Astrocyte (in vitro differentiated cells and primary cell): ENCODE measurements at places on chromosomes 1 and 21. TPM values are rescaled to one million over a fixed set of nuclear protein-coding genes. Genes with fewer than 3 reads are reported as not detected.

The KRTAP13-3 gene
- not detected in 2 replicates for total RNA-seq

The UTS2 gene
- not detected in 2 replicates for total RNA-seq

The RAB3B gene
- total RNA-seq = 40.0 and 49.2 TPM in 2 replicates

DNA sequence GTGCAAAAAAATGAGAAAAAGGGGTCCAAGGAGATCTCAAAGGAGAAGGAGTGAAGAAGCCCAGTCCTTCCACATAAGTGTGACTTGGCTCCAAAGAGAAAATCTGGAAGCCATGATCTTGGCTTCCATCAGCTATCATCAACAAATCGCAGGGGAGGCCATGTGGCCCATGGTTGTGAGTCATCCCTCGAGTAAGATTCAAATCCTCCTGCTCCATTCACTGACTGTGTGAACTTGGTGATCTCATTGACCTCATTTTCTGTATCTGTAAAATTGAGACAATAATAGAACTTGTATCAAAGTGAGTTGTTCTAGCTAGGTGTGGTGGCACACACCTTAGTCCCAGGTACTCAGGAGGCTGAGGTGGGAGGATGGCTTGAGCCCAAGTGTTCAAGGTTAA lies 79.1 kb upstream of the OLIG2 start:
- no peak for DNase-seq
- no peak overlapping the region for H3K27ac ChIP-seq
- peaks cover 17% of the 10 kb centered on the region for H3K27me3 ChIP-seq

GRCh38 chr1:50027794-50028193 lies 4.0 kb upstream of the AGBL4 start:
- no peaks in the 10 kb centered on the region for H3K4me1 ChIP-seq
- no peaks in the 10 kb centered on the region for H3K27me3 ChIP-seq
- H3K4me3 ChIP-seq = no peak overlapping the region
- no peak overlapping the region for H3K27ac ChIP-seq
- no peak for DNase-seq

DNA sequence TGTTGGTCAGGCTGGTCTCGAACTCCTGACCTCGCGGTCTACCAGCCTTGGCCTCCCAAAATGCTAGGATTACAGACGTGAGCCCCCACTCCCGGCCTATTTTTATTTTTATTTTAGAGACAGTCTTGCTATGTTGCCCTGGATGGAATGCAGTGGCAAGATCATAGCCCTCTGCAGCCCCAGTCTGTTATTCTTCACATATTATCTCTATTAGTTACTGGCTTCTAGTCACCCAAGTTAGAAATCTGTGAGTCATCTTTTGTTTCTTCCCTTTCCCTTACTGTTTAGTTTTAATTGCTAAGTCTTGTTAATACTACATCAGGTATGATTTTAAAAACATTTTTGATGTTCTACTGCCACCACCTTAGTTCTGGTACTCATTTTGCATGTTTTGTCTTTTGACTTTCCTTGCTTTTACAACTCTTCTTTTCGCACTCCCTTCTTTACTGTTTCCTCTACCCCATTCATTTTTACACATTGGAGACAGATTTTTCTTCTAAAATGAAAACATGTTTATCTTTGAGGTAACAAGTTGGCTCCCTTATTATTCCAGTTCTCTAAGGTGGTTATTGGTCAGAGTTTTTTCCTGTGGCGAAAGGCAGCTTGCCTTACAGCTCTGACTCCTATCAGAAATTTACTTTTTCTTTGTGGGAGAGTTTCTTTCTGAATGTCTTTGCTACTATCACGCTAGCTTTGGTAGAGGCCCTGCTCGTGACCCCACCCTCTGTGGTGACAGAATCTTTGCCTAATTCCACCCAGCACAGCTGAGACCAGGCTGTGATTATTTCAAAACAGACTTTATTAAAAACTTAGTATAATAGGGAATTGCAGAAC lies 19.5 kb downstream of the ZMYM4 start:
- peaks cover 21% of the 10 kb centered on the region for H3K4me1 ChIP-seq
- peak; percentile 78 for DNase-seq
- peak overlapping the region; percentile 30 for H3K4me3 ChIP-seq
- no peaks in the 10 kb centered on the region for H3K36me3 ChIP-seq
- peak overlapping the region; percentile 92 for H3K27ac ChIP-seq
